ENCODE measurements at places on chromosomes 4 and X. TPM values are rescaled to one million over a fixed set of nuclear protein-coding genes. Genes with fewer than 3 reads are reported as not detected.

ZMAT1 gene
- 6.2 TPM for total RNA-seq

AMTN gene
- total RNA-seq, result not detected

PCYT1B gene
- total RNA-seq, result 6.3 TPM

GYPE gene
- total RNA-seq, result 1.7 TPM

DNAAF6 gene
- not detected for total RNA-seq

HSFX1 gene
- total RNA-seq, result 3.1 TPM

PNMA6A gene
- total RNA-seq, result 2.0 TPM

SMIM10L2A gene
- total RNA-seq, result 5.4 TPM

SLC10A4 gene
- not detected for total RNA-seq

PHEX gene
- 0.29 TPM for total RNA-seq

MAGEB10 gene
- total RNA-seq, result not detected

GIMD1 gene
- not detected for total RNA-seq

P2RY10 gene
- 0.23 TPM for total RNA-seq

PAGE5 gene
- not detected for total RNA-seq

FNIP2 gene
- 59.5 TPM for total RNA-seq

PAGE1 gene
- not detected for total RNA-seq

DNA sequence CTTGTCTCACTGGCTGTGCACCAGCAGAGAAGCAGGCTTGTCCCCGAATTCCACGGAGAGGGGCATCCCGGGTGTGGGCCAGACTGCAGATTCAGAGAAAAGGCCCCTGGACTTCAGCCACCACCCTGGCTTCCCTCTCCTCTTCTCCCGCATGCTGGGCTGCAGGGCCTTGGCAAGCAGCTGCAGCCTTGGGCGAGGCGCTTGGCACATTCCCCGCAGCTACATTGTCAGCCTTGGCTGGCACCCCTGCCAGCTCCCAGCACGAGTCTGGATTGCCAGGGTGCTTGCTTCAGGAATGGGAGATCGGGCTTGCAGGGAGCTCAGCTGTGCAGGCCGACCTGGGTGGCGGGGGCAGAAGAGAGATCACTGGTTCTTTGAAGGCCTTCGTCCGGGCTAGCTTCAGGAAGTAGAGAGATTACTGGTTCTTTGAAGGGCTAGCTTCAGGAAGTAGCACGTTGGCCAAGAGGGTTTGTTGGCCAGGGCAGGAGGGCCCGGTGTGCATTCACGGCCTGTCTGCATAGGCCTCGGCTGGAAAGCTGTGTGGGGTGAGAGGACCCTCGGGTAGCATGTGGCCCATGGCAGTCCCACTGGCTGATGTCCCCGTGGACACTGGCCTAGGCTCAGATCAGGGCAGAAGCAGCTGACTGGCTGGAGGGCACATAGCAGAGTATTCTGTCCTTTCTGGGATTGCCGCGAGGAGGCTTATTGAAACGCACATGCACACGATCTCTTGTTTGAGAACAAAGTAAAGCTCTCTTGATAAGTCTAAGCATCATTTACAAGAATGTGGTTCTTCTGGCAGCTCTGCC lies 2.7 kb downstream of the ABCD1 start:
- DNase-seq, result peak; percentile 54

DNA sequence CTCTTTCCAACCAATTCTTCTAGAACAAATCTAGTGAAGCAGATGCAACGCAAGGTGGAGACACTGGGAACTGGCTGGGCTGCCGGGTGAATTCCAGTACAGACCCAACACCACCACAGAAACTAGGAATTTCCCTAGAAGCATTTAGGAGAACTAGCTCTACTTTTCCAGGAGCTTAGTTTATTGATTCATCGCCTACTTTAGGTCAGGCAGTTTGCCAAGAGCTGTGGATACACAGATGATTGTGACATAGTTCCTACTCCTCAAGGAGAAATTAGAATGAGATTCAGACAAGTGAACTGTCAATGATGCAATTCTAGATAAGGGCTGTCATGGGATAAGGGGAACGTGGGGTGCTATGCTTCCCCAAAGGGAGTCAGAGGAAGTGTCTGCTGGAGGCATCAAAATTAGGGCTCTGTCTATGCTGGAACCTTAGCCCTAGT lies 350.0 kb downstream of the CAMK2D start:
- no peak for DNase-seq

- DNase-seq, result no peak
Measured at GRCh38 chr4:8709729-8710360, 117.3 kb downstream of the CPZ start.

DNA sequence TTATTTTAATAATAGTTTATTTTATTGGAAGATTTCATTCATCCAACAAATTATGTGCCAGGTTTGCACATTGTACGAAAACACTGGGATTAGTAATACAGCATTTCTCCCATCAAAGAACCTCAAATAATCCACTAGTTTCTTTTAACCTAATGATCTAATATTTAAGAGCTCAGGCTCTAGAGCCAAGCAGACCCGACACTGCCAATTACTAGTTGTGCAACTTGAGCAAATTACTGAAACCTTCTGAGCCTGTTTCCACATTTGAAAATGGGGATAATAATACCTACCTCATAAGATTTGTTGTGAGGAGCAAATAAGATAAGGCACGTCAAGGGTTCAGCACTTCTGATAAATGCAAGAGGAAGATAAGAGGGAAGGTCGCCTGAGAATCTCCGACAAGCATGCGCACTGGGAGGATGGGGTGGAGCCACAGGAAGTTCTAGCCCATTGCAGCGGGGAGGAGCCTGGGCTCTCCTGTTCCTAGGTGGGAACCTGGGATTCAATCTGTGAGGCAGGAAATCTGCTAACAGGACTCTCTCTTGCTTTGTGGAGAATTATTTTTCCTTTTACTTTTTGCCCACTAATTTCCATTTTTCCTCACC lies 141.5 kb upstream of the SMAD1 start:
- no peak for DNase-seq

GRCh38 chr4:123776267-123776666 lies 379.7 kb downstream of the SPRY1 start:
- DNase-seq, result no peak

- no peak for DNase-seq
Measured at GRCh38 chr4:75909405-75909804, 7.2 kb upstream of the PPEF2 start.

GRCh38 chrX:136643243-136643642 lies 4.7 kb upstream of the CD40LG start:
- DNase-seq, result no peak

DNA sequence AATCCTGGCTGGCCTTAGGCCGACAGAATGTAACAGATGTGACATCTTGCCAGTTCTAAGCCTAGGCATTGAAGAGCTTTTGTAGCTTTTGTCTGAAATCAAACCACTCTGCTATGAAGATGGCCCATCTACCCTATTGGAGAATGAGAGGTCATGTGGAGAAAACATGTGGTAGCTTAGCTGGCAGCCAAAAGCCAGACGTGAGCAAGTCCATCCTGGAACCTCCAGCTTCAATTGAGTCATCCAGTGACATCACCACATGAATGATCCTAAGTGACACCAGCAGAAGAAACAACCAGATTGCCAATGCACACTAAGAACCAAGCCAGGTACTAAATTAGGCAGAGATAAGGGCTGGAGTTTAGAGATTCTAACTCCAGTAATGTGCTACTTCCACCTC lies 154.8 kb upstream of the ZFP42 start:
- DNase-seq, result no peak

DNA sequence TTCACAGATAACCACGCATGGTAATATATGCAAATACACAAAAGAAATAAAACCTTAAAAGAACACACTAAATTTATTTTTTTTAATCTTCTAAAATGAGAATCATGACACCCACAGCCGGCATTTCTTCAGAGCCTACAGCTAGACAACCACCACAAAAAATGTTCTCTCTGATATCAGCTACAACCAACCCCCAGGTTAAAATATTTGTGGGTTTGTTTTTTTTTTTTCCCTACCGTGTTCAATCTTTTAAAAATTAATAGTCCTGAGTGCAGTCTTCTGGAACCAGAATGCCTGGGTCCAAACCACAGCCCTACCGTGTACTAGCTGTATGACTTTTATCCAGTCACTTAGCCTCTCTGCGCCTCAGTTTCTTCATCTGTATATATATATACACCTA lies 36.0 kb downstream of the MAML3 start:
- no peak for DNase-seq

DNA sequence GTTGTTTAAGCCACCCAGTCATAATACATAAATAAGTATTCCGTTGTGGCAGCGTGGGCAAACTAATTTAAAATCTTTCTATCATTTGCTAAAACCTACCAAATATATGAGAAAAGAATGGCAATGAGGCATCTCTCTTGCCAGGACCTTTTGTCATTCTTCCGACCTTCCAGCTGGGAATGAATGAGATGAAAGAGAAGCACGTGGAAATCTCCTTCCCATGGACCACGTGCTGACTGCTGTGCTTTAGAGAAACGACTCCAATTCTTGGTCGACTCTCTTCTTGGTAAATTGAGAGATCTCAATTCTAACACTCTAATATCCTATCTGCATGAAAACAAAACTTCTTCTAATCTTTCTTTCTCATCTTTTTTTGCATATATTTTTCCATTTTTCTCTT lies 116.5 kb downstream of the COL25A1 start:
- DNase-seq, result no peak

- no peak for DNase-seq
Measured at GRCh38 chr4:124019749-124020549, 623.4 kb downstream of the SPRY1 start.

GRCh38 chr4:3599951-3600350 lies 67.7 kb upstream of the LRPAP1 start:
- no peak for DNase-seq

DNA sequence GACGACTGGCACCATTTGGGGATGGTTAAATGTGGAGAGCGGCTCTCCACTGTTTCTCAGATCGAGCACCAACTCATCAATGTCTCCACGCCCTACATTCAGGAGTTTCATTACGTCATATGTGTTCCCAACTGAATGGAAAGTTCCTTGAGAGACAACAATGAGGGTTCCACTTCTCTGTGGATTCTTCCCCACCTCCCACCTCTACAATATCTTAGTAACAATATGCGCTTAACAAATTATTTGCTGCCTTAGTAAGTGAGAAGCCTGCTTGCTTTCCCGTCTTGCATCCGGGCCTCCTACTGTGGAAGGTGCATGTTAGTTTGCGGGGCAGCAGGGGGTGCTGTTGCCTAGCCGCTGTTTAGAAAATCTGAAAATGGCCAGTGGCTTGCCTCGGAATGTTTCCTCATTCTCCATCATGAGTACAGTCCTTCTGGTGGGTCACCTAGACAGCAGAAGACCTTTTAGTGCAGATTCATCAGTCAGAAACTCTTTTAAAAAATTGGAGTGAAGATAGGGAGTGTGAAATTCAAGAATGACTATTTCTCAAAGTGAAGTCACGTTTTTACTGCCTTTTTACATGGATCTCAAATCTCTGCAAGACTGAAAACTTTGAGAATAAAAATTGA lies 55.7 kb downstream of the PHOX2B start:
- DNase-seq, result peak; percentile 43

DNA sequence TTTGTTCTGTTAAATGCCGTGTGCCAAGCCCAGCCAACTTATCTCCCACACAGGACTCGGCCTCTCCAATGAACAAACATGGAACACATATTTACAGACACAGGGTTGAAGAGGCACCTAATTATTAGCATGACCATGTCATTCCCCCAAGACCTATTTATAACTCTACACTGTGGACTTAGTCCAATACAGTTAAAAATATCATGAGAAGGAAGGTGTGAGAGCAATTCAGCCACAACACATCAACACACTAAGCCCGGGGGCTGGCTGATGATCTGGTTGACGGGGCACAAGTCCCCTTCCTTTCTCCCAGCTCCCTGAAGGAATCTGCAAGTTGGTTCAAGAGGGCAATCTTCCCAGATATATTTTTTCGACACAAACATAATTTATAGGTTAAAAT lies 28.1 kb downstream of the MANBA start:
- DNase-seq, result no peak

DNA sequence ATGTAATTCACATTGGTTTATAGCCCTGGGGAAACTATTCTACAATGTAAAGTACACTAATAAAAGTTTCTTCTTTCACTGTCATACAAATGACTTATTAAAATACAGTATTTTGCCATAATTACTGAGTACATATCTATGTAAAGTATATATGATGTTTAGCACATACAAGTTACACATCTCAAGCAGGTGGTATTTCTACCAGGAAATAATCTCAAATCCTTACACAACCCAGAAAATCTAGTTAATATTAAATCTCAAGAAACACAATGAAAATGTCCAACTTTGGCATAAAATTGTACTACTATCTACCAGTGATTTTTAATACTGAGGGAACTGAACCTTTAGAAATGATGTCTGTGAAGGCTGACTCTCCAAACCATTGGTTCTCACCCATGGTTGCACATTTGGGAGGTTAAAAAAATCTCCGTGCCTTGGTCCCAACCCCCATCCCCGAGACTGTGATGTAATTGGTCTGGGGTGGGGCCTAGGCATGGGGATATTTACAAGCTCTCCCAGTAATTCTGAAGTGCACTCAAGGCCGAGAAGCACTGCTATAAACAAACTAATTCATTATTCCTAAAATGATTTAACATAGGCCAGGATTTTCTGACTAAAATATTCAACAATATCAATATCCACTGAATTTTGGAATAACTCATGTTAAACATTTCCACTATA lies 27.6 kb downstream of the MAP3K15 start:
- no peak for DNase-seq

DNA sequence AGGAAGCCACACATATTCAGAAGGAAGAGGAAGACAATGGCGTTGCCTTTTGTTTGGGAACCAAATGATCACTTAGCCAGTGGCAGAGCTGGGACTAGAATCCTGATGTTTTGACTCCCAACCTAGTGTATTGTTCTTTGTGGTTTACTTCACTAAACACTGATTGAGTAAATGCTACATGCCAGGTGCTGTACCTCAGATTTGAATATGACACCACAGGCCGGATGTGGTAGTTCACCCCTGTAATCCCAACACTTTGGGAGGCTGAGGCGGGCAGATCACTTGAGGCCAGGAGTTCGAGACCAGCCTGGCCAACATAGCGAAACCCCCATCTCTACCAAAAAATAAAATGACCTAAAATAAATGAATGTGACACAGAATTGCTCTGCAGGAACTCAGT lies 8.4 kb downstream of the NDUFA1 start:
- DNase-seq, result no peak

DNA sequence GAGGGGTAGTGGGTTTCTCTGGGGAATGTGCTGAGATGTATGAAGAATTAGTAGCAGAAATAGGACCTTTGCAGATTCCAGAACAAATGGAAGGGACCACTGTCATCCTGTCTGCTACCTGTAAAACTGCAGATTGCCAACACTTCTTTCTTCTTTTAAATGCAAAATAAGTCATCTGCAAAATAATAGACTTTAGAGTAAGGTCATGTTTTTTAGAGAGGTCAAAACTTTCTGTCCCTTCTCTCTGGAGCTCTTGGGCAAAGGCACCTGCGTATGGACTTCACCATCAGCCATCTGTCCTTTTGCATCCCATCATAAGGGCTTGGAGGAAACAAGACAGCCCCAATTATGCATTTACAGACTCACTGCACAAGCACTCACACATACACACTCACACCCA lies 121.1 kb upstream of the PPARGC1A start:
- DNase-seq, result no peak

- peak; percentile 54 for DNase-seq
Measured at GRCh38 chrX:71492231-71493065, 40.5 kb upstream of the OGT start.

- DNase-seq, result no peak
Measured at GRCh38 chr4:124044867-124045266, 648.3 kb downstream of the SPRY1 start.

GRCh38 chrX:71911731-71912050 lies 1.0 kb downstream of the NHSL2 start:
- DNase-seq, result peak; percentile 63

GRCh38 chrX:1581132-1581531 lies 10.3 kb upstream of the AKAP17A start:
- DNase-seq, result no peak
